ENCODE measurements at places on chromosomes 2 and 18. TPM values are rescaled to one million over a fixed set of nuclear protein-coding genes. Genes with fewer than 3 reads are reported as not detected.

- H3K27me3 ChIP-seq = peaks cover 5% of the 10 kb centered on the region
- no peaks in the 10 kb centered on the region for H3K4me1 ChIP-seq
Measured at GRCh38 chr18:59393381-59393780, 34.3 kb upstream of the LMAN1 start.

- H3K27ac ChIP-seq = no peak overlapping the region
- H3K4me3 ChIP-seq = no peak overlapping the region
- H3K27me3 ChIP-seq = no peaks in the 10 kb centered on the region
- DNase-seq = no peak
- no peaks in the 10 kb centered on the region for H3K36me3 ChIP-seq
- no peaks in the 10 kb centered on the region for H3K4me1 ChIP-seq
Measured at GRCh38 chr2:85661139-85661858, 6.7 kb downstream of the SFTPB start.

- no peak for DNase-seq
- H3K36me3 ChIP-seq = no peaks in the 10 kb centered on the region
- no peak overlapping the region for H3K27ac ChIP-seq
Measured at GRCh38 chr18:62996566-62996965, 281.2 kb downstream of the PHLPP1 start.

DNA sequence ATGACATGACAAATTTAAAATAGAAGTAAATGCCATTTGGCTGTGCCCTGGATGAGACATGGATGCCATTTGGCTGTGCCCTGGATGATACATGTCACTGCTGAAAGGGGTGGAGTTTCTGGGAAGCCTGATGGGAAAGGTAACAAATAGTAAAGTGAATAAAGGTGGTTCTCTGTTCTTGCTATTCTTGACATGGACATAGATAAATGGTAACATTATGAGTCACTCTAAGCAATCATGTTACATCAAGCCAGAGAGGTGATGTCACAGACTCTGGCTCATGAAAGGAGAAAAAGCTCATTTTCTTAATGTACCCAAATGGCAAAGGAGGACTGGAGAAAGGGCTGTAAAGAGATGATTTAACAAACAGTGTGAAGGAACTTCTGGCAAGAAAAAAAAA lies 86.4 kb downstream of the EML6 start:
- no peaks in the 10 kb centered on the region for H3K27me3 ChIP-seq
- H3K4me1 ChIP-seq = no peaks in the 10 kb centered on the region
- H3K36me3 ChIP-seq = no peaks in the 10 kb centered on the region

GRCh38 chr18:11807233-11807632 lies 44.0 kb upstream of the CHMP1B start:
- no peak for DNase-seq
- H3K27me3 ChIP-seq = no peaks in the 10 kb centered on the region
- no peaks in the 10 kb centered on the region for H3K36me3 ChIP-seq

- no peak overlapping the region for H3K27ac ChIP-seq
- H3K4me3 ChIP-seq = no peak overlapping the region
- no peak for DNase-seq
- no peaks in the 10 kb centered on the region for H3K36me3 ChIP-seq
Measured at GRCh38 chr2:190763100-190763499, 114.2 kb downstream of the NAB1 start.

Gene TTC21B
- 6.3 TPM for polyA plus RNA-seq

- no peaks in the 10 kb centered on the region for H3K27me3 ChIP-seq
- no peaks in the 10 kb centered on the region for H3K4me1 ChIP-seq
- no peak overlapping the region for H3K4me3 ChIP-seq
Measured at GRCh38 chr18:20971886-20972267, 139.7 kb downstream of the ROCK1 start.

DNA sequence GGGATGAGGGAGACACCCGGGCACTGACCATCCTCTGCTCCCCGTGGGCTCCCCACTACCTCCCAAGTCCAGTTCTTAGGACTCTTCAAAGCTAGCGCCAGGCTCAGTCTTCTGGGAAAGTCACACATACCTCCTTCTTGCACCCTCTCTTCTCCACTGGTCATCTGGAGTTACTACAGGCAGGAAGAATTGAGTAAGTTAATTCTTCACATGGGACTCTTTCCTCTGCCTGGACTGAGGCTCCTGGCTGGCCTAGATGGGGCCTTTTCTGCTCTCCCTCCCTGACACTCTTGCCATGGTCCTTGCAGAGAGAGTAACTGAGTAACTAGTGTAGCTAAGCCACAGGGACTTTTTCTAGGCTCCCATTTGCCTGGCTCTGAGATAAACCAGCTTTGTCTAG lies 96.5 kb upstream of the CELF4 start:
- no peaks in the 10 kb centered on the region for H3K36me3 ChIP-seq
- H3K4me1 ChIP-seq = no peaks in the 10 kb centered on the region
- no peaks in the 10 kb centered on the region for H3K27me3 ChIP-seq
- H3K4me3 ChIP-seq = no peak overlapping the region

DNA sequence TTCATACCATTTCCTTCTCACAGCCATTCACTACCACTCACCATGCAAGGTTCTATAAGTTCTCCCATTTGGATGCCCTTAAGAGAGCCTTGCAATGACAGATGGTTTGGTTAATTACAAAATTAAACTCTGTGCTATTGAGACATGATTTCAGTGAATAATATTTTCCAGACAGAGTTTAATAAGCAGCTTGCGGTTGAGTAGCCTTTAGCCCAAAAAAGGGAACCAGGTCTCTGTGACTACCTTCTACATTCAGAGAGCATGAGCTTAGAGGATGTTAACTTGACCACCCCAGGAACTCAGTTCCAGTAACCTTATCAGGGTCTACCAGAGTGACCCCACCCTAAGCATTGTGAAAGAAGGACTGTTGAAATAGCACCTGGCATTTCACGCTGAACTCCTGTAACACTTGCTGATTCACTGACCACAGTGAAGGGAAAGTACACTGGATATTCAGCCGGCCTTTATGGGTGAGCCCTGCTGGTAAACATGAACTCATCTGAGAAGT lies 1173.1 kb upstream of the ZEB2 start:
- no peaks in the 10 kb centered on the region for H3K27me3 ChIP-seq
- no peak for DNase-seq
- no peaks in the 10 kb centered on the region for H3K4me1 ChIP-seq
- H3K36me3 ChIP-seq = no peaks in the 10 kb centered on the region

- no peaks in the 10 kb centered on the region for H3K27me3 ChIP-seq
- no peak within 1 kb of the TSS for H3K4me3 ChIP-seq
- no peaks in the 10 kb centered on the region for H3K36me3 ChIP-seq
- DNase-seq = no peak
- H3K4me1 ChIP-seq = no peaks in the 10 kb centered on the region
Measured at GRCh38 chr2:164954954-164955701, at the start of gene SLC38A11. SLC38A11 (minus strand) TSS chr2:164955525; CDS start chr2:164955247, 278 bp downstream.

Gene GPR155
- polyA plus RNA-seq = 10.6 TPM

Gene SLC4A5
- 3.4 TPM for polyA plus RNA-seq

DNA sequence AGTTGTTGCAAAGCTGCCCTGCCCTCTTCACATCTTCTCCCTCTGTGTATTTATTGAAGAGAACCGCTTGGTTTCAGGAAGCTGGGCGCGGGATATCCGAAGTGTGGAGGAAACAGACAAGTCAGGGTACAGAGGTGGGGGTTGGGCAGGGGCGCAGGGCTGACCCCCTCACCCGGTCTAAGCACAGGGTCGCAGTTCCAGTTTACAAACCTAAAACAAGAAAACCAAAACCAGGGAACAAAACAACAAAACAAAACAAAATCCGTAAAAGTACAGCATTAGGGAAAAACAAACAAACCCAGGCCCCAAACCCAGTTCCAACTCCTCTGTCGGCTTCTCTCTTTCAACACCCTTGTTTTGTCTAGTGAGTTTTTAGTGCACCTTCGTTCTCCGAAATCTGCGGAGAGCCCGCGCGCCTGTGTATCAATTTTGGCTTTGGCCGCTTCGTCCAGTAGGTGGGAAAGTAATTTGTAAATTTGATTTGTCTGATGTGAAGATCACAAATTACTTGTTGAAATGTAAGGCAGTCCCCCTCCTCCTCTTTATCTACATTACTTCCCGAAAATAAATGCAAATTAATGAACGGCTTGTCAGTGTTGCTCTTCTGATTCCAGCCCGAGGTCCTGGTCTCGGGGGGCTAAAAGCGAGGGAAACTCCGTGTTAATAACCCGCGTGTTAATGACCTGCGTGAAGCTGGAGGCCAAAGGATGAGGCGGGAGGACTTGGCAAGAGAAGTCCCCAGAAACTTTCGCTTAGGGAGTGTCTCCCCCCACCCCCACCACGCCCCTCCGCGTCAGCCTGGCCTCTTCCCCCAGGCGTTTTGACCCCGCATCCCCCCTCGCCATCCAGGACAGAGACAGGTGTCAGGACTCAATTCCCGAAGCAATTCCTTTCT lies 6.9 kb downstream of the OTX1 start:
- no peaks in the 10 kb centered on the region for H3K36me3 ChIP-seq
- no peak overlapping the region for H3K27ac ChIP-seq
- no peak for DNase-seq
- H3K4me3 ChIP-seq = no peak overlapping the region
- peaks cover 40% of the 10 kb centered on the region for H3K27me3 ChIP-seq
- peaks cover 50% of the 10 kb centered on the region for H3K4me1 ChIP-seq

GRCh38 chr2:67436221-67436620 lies 39.1 kb downstream of the ETAA1 start:
- H3K27ac ChIP-seq = no peak overlapping the region
- no peaks in the 10 kb centered on the region for H3K4me1 ChIP-seq
- no peak overlapping the region for H3K4me3 ChIP-seq
- no peaks in the 10 kb centered on the region for H3K36me3 ChIP-seq

DNA sequence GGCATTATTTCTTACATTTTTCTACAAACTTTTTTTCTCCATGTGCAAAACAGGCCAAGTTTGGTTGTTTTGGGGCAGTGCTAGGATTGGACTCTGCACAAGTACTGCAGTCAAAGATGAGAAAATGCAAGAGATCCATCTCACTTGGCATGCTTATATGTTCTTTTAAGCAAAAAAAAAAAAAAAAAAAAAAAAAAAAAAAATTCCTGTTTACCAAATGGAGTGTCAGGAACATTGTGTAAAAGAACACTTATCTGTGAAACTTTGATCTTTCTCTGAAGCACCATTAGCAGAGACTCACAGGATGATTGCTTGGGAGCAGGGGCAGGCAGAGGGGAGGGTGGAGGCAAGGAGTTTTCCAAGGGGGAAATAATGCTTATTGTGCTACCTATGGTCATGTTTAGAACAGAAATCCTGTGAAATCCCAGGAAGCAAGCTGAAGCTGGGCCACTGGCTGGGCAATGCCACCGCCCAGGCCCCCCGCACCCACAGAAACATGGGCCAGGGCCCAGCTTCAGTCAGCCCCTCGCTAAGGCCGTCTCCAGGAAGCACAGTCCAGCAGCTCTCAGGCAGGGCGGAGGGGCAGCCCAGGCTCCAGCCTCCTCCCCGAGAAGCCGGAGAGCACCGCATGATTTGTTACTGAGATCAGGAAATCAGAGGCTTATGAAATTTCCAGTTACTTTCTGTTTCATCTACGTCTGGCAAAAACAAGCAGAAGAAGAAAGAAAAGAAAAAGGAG lies 229.4 kb downstream of the ZNF516 start:
- DNase-seq = no peak
- no peaks in the 10 kb centered on the region for H3K27me3 ChIP-seq
- no peaks in the 10 kb centered on the region for H3K4me1 ChIP-seq
- H3K4me3 ChIP-seq = no peak overlapping the region

GRCh38 chr2:239606741-239607516 lies 206.1 kb upstream of the HDAC4 start:
- DNase-seq = no peak
- H3K36me3 ChIP-seq = no peaks in the 10 kb centered on the region
- H3K27me3 ChIP-seq = no peaks in the 10 kb centered on the region
- H3K4me1 ChIP-seq = peaks cover 19% of the 10 kb centered on the region

GRCh38 chr18:78913395-78913794 lies 66.2 kb upstream of the SALL3 start:
- no peak for DNase-seq
- no peaks in the 10 kb centered on the region for H3K36me3 ChIP-seq
- H3K27ac ChIP-seq = no peak overlapping the region

DNA sequence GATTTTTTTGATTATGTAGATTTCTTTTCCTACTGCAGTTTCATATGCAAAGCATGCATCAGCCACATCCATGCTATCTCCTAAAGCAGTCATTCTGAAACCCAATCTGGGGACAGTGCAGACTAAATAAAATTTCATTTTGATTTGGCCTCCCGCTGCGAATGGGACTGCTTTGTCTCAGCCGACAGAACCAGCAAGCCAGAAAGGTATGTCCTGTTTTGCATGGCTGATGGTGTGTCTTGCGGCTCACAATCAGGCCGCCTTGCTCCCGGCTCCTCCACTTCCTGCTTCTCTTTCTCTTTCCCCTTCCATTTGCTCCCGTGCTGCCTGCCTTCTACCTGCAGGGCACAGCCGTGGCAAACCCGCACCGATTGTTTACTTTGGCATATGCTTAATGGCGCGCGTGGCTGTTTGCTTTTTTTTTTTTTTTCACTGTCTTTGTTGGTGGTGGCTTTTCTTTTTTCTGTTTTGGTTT lies 419.6 kb upstream of the POU3F3 start:
- H3K27me3 ChIP-seq = no peaks in the 10 kb centered on the region
- no peak overlapping the region for H3K4me3 ChIP-seq
- H3K36me3 ChIP-seq = no peaks in the 10 kb centered on the region
- no peaks in the 10 kb centered on the region for H3K4me1 ChIP-seq

GRCh38 chr2:28958689-28959088 lies 22.4 kb upstream of the TOGARAM2 start:
- H3K4me3 ChIP-seq = no peak overlapping the region
- peaks cover 10% of the 10 kb centered on the region for H3K4me1 ChIP-seq
- peak; percentile 66 for DNase-seq
- H3K27ac ChIP-seq = no peak overlapping the region
- no peaks in the 10 kb centered on the region for H3K36me3 ChIP-seq

- H3K27ac ChIP-seq = no peak overlapping the region
- H3K36me3 ChIP-seq = no peaks in the 10 kb centered on the region
- H3K4me3 ChIP-seq = no peak overlapping the region
Measured at GRCh38 chr2:232325324-232326273, 53.0 kb upstream of the ALPP start.

- DNase-seq = no peak
- H3K27ac ChIP-seq = no peak overlapping the region
- H3K4me1 ChIP-seq = no peaks in the 10 kb centered on the region
- peaks cover 5% of the 10 kb centered on the region for H3K27me3 ChIP-seq
Measured at GRCh38 chr18:31677592-31677991, 6.8 kb downstream of the B4GALT6 start.

Gene RAB6D
- not detected for polyA plus RNA-seq

DNA sequence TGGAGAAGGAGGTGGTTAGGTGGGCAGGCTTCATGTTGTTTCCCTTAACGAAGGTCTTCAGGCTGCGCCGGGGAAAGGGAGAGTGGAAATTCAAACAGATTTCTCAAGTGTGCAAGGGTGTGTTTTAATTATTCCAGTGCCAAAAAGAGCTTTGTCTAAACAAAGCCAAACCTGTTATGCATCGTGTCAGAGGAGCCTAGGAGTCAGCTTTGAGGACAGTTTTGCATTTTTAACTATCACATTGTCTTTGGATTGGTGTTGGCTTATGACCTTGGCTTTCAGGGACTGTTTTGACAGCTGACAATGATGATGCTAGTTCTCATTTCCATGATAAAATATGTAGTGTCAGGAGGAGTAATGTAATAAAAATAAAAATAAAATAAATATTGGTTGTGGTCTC lies 144.8 kb downstream of the LDLRAD4 start:
- no peak overlapping the region for H3K4me3 ChIP-seq
- no peak overlapping the region for H3K27ac ChIP-seq
- H3K4me1 ChIP-seq = no peaks in the 10 kb centered on the region
- DNase-seq = no peak
- no peaks in the 10 kb centered on the region for H3K27me3 ChIP-seq
- H3K36me3 ChIP-seq = no peaks in the 10 kb centered on the region

All from CD4-positive, alpha-beta memory T cell (primary cell).